ENCODE measurements at places on chromosomes 3 and 15.

- H3K4me1 ChIP-seq: no peaks in the 10 kb centered on the region
- no peak overlapping the region for H3K4me3 ChIP-seq
- no peaks in the 10 kb centered on the region for H3K27me3 ChIP-seq
- H3K36me3 ChIP-seq: no peaks in the 10 kb centered on the region
- DNase-seq: no peak
These were observed 113.6 kb downstream of the CACNA2D3 start for GRCh38 chr3:54235998-54236397.

- no peaks in the 10 kb centered on the region for H3K36me3 ChIP-seq
- H3K27ac ChIP-seq: no peak overlapping the region
- H3K27me3 ChIP-seq: no peaks in the 10 kb centered on the region
These were observed 3.9 kb upstream of the TLE3 start for GRCh38 chr15:70101459-70102113.

GRCh38 chr15:69755551-69756310 lies 303.1 kb downstream of the RPLP1 start:
- no peak for DNase-seq
- H3K4me3 ChIP-seq: no peak overlapping the region
- H3K27me3 ChIP-seq: no peaks in the 10 kb centered on the region
- H3K27ac ChIP-seq: no peak overlapping the region

DNA sequence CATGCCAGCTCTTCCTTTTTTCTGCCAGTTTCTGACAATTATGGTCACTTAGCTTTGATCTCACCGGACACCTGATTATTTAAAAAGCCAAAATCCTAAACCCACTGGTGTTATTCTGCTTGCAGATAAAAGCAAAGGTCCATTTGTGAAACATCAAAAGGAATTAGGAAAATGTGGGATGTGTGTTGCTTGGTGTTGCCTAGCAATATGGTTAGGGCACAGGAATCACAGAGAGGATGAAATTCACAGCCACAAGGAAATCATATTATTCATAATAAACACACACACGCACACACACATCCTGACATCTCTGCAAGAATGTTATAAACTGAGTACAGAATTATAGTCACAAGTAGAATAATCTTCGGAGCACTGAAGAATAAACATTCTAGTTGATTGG lies 89.3 kb upstream of the BHLHE40 start:
- no peak for DNase-seq
- no peak overlapping the region for H3K4me3 ChIP-seq
- no peaks in the 10 kb centered on the region for H3K36me3 ChIP-seq
- H3K27me3 ChIP-seq: no peaks in the 10 kb centered on the region
- H3K4me1 ChIP-seq: no peaks in the 10 kb centered on the region
- H3K27ac ChIP-seq: no peak overlapping the region

DNA sequence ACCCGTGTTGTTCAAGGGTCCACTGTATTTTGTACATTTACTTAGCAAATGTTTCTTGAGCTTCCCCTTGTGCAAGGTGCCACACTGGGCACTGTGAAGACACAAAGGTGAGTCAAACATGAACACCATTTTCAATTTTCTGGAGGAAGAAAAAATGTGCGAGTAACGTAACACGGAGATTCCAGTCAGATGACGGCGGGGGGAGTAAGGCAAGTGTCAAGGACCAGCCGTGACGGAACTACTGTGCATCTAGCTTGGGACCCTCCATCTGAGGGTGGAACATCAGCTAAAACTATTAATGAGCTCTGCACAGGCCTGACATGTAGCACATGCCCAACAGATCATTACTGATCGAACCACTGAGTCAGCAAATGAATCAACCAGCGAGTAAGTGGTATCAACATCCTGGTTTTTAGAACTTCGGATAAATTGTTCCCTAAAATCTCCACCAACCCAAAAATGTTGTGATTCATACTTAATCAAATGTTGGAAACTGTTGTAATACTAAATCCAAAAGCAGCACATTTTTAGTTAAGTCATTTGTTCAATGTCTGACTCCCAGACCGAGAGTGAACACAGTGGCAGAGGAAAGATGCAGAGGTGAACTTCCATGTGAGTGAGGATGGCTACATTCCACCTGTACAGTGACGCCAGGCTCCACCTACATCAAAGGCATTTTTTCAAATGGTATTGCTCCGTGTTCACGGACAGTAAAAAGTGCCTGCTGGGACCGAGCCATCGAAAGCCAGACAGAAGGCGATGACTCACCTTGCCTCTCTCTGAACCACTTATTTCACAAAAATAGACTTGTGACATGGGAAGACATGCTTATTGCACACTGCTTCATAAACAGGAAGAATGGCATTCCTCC lies 172.2 kb downstream of the ATP10A start:
- H3K27ac ChIP-seq: peak overlapping the region; percentile 42
- H3K36me3 ChIP-seq: peaks cover 6% of the 10 kb centered on the region
- peak; percentile 72 for DNase-seq

DNA sequence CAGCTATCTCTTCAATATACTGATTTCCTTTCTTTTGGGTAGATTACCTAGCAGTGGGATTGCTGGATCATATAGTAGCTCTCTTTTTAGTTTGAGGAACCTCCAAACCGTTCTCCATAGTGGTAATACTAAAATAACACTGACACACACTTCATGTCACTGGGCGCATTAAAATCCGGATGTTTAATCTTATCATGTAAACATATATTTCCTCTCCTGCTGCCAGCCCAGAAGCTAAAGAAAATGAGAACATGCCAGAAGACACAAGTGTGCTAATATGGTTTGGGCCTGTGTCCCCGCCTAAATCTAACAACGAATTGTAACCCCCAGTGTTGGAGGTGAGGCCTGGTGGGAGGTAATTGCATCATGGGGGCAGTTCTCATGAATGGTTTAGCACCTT lies 23.6 kb upstream of the KCNMB2 start:
- H3K27ac ChIP-seq: no peak overlapping the region
- no peak for DNase-seq
- no peaks in the 10 kb centered on the region for H3K36me3 ChIP-seq
- H3K4me1 ChIP-seq: no peaks in the 10 kb centered on the region

- H3K27ac ChIP-seq: no peak overlapping the region
- H3K4me3 ChIP-seq: no peak overlapping the region
- no peaks in the 10 kb centered on the region for H3K27me3 ChIP-seq
These were observed 66.9 kb downstream of the CEP63 start for GRCh38 chr3:134552784-134553183.

DNA sequence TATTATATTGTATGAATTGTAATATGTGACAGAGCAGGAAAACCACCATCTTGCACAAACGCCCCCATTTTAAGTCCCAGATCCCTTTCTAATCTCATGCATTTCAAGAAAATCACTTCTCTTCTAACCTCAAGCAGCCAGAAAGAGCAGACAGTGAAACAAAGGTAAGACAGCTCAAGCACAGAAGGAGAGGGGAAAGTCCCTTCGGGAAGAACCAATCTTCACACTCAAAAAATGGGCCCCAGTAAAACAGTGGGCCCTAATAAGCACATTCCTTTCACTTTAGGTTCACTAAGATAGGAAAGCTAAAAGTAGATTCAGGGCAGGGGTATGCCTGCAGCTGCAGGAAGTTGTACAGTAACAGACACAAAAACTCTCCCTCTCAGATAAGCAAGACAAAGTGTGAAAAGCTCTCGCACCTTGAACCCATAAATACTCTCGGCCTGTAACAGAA lies 1268.7 kb downstream of the SI start:
- DNase-seq: no peak
- H3K27ac ChIP-seq: no peak overlapping the region
- H3K4me1 ChIP-seq: no peaks in the 10 kb centered on the region
- H3K36me3 ChIP-seq: no peaks in the 10 kb centered on the region
- no peak overlapping the region for H3K4me3 ChIP-seq
- no peaks in the 10 kb centered on the region for H3K27me3 ChIP-seq

DNA sequence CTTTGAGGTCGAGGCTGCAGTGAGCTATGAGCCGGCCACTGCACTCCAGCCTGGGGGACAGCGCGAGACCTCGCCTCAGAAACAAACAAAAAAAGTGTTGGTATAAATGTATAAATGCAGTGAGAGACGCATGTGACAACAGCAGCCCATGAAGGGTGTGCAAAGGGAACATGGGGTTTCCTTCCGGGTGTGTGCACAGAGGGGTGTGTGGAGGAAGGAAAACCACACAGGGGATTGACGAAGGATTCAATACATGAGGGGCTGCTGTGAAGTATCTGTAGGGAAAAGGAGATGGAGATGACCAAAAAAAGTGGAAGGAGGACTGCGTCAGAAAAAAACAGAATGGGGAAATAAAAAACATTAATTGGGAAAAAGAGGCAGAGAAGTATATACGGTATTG lies 1.1 kb downstream of the MTFMT start:
- no peaks in the 10 kb centered on the region for H3K27me3 ChIP-seq
- H3K27ac ChIP-seq: no peak overlapping the region
- no peaks in the 10 kb centered on the region for H3K36me3 ChIP-seq
- peaks cover 3% of the 10 kb centered on the region for H3K4me1 ChIP-seq
- no peak for DNase-seq

DNA sequence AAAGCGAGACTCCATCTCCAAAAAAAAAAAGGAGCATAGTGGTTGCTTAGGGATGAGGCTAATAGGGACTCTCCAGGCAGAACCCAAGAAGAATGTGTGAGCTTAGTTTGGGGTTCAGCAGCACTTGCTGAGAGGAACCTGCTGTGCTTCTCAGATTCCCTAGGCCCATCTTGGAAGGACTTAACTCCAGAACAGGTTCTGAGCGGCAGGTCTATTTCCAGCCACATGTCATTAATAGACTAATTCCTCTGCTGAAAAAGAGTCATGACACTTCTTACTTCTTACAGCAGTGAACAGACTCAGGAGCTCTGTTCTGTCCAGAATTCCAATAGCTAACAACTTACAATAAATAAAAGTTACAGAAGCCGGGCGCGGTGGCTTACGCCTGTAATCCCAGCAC lies 22.5 kb downstream of the RHOA start:
- H3K27ac ChIP-seq: no peak overlapping the region
- DNase-seq: peak; percentile 46
- no peaks in the 10 kb centered on the region for H3K27me3 ChIP-seq

DNA sequence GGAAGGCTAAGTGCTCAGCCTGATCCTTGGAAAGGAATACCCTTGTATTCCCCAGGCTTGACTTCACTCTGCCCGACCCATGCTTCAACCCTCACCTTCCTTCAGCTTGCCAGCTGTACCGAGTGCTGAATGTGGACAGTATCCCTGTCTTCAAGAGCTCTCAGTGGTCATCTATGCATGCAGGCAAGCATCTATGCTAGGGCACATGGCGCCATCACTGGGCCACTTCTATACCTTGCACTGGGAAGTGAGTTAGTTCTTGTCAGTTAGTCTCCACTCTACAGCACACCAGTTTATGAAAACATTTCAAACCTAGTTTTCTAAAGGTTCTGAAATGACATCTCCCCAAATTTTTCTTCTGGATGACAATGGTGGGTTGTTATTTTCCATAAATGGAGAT lies 82.0 kb upstream of the MYRIP start:
- no peak overlapping the region for H3K4me3 ChIP-seq
- H3K4me1 ChIP-seq: no peaks in the 10 kb centered on the region
- H3K27me3 ChIP-seq: no peaks in the 10 kb centered on the region
- H3K36me3 ChIP-seq: no peaks in the 10 kb centered on the region
- DNase-seq: no peak
- no peak overlapping the region for H3K27ac ChIP-seq

GRCh38 chr3:187570776-187571175 lies 99.4 kb downstream of the SST start:
- peaks cover 7% of the 10 kb centered on the region for H3K4me1 ChIP-seq
- H3K27ac ChIP-seq: no peak overlapping the region
- no peaks in the 10 kb centered on the region for H3K36me3 ChIP-seq
- no peak for DNase-seq
- no peaks in the 10 kb centered on the region for H3K27me3 ChIP-seq

DNA sequence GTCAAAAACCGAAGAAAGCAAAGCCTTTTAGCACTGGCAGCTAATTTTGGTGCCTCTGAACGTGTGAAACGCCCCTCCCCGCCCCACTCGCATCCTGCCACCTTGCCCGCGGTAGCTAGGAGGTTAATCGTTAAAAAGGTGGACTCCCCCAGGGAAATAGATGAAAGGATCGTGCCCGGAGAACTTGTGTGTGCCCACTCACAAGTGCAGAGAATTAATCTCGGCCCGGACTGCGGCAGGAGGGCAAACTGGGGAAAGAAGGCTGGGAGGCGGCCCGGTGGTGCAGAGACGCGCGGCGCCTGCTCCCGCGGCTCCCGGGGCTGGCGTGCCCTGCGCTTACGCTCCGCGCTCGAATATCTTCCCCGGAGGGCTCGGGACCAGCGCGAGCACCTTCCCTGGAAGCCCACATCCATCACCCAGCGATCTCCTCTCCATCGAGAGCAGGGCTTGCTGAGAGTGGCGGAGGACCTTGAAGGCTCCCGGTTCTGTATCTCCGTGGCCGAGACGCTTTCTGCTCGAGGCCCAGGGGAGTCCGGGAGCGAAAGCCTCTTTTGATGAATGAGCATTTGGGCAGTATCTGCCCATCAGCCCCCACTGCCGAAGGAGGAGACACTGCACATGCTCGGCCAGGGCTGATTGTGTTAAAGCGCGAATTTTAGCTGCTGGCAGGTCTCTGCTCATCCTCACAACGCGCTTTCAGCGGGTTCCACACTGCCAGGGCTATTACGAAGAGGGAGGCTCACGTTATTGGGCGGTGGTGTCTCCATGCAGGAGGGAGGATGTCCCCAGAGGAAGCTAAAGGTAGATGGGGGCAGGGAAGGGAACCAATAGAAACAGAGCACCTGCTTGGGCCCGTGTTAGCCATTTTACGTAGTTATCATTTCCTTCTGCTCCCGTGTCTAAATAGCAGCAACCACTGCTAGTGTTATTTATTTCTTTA lies 1.3 kb upstream of the SPTSSB start:
- H3K27ac ChIP-seq: no peak overlapping the region
- no peaks in the 10 kb centered on the region for H3K36me3 ChIP-seq
- DNase-seq: peak; percentile 75
- no peaks in the 10 kb centered on the region for H3K27me3 ChIP-seq
- peak overlapping the region; percentile 28 for H3K4me3 ChIP-seq
- no peaks in the 10 kb centered on the region for H3K4me1 ChIP-seq

DNA sequence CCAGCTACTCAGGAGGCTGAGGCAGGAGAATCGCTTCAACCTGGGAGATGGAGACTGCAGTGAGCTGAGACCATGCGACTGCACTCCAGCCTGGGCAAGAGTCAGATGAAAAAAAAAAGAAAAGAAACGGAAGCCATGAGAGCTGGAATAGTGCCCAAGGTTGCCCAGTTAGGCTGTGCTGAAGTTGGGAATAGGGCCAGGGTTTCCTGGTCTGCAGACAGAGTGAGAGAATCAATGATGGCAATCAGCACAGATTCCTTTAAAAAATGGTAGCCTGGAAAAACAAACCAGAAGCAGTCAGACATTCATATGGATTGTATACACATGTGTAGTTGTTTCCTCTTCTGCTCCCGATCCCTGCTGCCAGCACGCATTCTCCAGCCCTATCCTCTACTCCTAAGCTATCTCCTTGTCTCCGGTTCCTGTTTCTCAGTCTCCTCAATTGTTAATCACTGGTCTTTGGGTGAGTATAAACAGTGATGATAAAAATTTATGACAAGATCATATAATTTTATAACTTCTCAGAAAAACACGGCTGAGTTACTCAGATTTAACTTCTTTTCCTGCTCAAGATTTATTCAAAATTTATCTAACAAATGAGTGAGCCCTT lies 316.2 kb upstream of the UMPS start:
- no peak overlapping the region for H3K27ac ChIP-seq
- H3K4me1 ChIP-seq: no peaks in the 10 kb centered on the region
- no peak overlapping the region for H3K4me3 ChIP-seq
- no peaks in the 10 kb centered on the region for H3K27me3 ChIP-seq
- no peak for DNase-seq
